ENCODE measurements at places on chromosomes 1 and 21.

DNA sequence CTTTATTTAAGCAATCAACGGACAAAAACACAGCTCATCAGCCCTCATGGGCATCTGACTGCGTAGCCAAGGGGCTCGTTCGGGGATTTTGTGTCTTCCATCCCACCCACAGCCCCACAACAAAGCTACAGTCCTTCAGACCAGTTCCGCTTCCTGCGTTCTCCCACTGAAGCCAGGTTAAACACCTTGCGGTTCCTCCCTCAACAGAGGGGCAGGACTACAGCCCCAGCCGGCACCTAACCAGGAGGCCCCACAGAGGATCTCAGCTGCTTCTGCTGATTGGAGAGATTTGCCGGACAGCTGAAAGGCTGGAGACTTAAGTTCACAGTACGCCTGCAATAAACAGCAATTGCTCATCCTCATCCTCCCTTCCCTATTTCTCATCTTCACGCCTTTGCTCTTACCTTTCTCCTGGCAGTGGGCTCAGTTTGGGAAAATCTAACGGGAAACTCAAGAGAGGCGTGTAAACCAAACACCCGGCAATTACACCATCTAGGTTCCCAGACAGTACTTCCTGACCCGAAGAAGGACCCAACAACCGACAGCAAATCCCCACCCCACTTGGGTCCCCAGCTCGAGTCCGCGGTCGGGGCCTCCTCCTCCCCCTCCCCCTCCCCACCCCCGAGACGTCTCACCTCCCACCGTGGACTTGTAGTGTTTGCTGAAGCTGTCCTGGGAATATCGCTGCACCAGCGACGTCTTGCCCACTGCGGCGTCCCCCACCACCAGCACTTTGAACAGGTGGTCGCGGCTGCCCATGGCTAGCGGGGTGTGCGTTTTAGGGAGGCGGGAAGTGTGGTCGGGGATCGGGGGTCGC is 876 bp downstream of the RAB29 start:
- DNase-seq: no peak
- peak overlapping the region; percentile 81 for H3K27ac ChIP-seq
- H3K27me3 ChIP-seq: no peaks in the 10 kb centered on the region
- no peaks in the 10 kb centered on the region for H3K4me1 ChIP-seq
- H3K4me3 ChIP-seq: peak overlapping the region; percentile 52

DNA sequence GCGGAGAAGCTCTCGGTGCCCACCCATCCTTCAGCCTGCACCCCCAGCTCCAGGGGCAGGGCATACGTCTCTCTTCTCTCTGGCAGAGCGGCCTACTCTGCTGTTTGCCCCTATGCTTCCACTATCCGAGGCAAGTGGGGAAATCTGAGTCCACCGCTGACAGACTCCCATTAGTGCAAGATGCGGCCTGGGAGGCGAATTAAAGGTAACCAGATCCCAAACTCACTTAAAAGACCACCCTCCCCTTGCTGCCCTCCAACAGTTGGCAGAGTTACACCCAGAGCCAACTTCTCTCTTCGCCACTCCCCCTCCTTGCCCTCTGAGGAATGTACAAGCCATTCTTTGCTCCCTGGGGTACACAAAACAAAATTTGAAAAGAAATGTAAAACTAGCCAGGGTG is 6.4 kb downstream of the FOXD3 start:
- no peak for DNase-seq
- peaks cover 16% of the 10 kb centered on the region for H3K4me1 ChIP-seq
- H3K27me3 ChIP-seq: peaks cover 100% of the 10 kb centered on the region
- H3K4me3 ChIP-seq: no peak overlapping the region
- H3K36me3 ChIP-seq: no peaks in the 10 kb centered on the region

DNA sequence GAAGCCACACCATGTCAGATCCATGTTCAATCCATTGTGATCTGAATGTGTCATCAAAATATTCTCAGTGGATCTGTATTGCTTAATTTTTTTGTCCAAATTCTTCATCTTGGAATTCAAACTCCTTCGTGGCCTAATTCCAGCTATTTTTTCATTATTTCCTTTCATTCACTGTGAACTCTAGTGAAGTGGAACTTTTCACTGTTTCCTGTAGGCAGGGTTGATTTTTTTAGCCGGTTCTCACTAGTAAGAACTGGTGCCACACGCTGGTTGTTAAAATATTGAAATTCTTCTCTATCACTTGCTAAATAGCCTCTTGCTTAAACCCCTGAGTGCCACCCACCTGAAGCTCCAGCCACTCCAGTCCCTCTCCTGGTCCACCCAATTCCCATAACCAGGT is 7.6 kb upstream of the S100A11 start:
- no peaks in the 10 kb centered on the region for H3K36me3 ChIP-seq
- H3K4me3 ChIP-seq: no peak overlapping the region
- no peaks in the 10 kb centered on the region for H3K27me3 ChIP-seq
- peaks cover 10% of the 10 kb centered on the region for H3K4me1 ChIP-seq

DNA sequence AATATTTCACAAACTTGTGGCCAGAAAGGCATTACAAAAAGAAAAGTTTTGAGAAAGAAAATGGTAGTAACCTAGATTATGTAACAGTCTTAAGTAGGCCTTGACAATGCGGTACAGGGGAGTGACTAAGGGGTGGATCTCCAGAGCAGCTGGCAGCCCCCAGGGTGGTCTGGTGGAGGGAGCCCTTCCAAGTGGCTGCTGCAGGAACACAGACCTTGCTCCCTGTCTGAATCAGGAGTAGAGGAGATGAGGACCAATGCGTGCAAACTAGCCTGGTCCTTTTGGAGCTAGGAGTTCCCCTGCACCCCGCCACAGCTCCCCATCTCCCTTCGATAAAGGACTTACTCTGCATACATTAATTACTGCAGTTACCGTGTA is 189.0 kb downstream of the NFIA start:
- H3K4me1 ChIP-seq: no peaks in the 10 kb centered on the region
- DNase-seq: no peak
- H3K27ac ChIP-seq: no peak overlapping the region
- no peaks in the 10 kb centered on the region for H3K27me3 ChIP-seq
- no peaks in the 10 kb centered on the region for H3K36me3 ChIP-seq

DNA sequence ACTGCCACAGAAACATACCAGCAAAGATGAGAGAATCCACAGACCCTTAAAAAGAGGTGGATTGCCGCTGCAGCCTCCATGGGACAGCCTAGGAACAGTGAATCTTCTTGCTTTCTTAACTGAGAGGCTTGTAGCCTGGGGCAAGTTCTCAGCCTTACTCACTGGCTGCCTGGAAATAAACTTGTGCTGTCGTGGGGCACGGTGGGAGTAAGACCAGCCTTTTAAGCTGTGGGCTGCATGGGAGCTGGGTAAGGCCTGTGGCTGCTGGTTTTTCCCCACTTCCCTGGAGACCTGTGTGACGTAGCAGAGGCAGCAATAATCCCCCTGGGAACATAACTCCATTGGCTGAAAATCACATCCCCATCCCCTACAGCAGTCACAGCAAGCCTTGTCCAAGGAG is 30.8 kb downstream of the CD2 start:
- H3K4me3 ChIP-seq: no peak overlapping the region
- no peaks in the 10 kb centered on the region for H3K27me3 ChIP-seq
- no peak overlapping the region for H3K27ac ChIP-seq
- no peak for DNase-seq

- H3K4me1 ChIP-seq: peaks cover 30% of the 10 kb centered on the region
- no peaks in the 10 kb centered on the region for H3K27me3 ChIP-seq
- peak within 1 kb of the TSS; percentile 60 for H3K4me3 ChIP-seq
- peak within 1 kb of the TSS; percentile 97 for H3K27ac ChIP-seq
- H3K36me3 ChIP-seq: no peaks in the 10 kb centered on the region
Measured at GRCh38 chr1:200738327-200738948, at the start of gene CAMSAP2. TSS of gene CAMSAP2 (plus strand) at chr1:200738893. CDS start at chr1:200739828, 935 bp downstream.

- H3K4me1 ChIP-seq: no peaks in the 10 kb centered on the region
- no peak for DNase-seq
- no peak overlapping the region for H3K27ac ChIP-seq
- no peaks in the 10 kb centered on the region for H3K36me3 ChIP-seq
Measured at GRCh38 chr1:38898653-38899230, 17.4 kb upstream of the GJA9 start.

GRCh38 chr1:5744911-5745799 is 247.1 kb downstream of the NPHP4 start:
- H3K27me3 ChIP-seq: peaks cover 63% of the 10 kb centered on the region
- no peak overlapping the region for H3K27ac ChIP-seq
- H3K4me3 ChIP-seq: no peak overlapping the region

GRCh38 chr1:221739677-221740025 is 2.2 kb downstream of the DUSP10 start:
- H3K4me3 ChIP-seq: no peak overlapping the region
- peaks cover 44% of the 10 kb centered on the region for H3K4me1 ChIP-seq
- H3K27ac ChIP-seq: no peak overlapping the region

GRCh38 chr1:57627612-57628011 is 203.8 kb upstream of the DAB1 start:
- no peaks in the 10 kb centered on the region for H3K4me1 ChIP-seq
- no peaks in the 10 kb centered on the region for H3K27me3 ChIP-seq
- H3K27ac ChIP-seq: no peak overlapping the region
- no peaks in the 10 kb centered on the region for H3K36me3 ChIP-seq

- no peaks in the 10 kb centered on the region for H3K4me1 ChIP-seq
- H3K27me3 ChIP-seq: peaks cover 91% of the 10 kb centered on the region
- no peak overlapping the region for H3K27ac ChIP-seq
Measured at GRCh38 chr1:202697038-202697437, 13.2 kb downstream of the SYT2 start.

DNA sequence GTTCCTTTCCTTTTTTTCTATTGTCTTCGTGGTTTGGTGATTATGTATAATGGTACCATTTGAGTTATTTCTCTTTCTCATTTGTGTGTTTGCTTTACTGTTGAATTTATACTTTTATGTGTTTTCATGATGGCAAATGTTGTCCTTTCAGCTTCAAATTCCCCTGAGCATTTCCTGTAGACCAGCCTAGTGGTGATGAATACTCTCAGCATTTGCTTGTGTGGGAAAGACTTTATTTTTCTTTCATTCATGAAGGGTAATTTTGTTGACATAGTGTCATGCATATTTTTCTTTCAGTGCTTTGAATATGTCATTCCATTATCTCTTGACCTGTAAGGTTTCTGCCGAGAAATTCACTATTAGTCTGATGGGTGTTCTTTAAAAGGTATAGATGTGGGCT is 166.6 kb upstream of the GORAB start:
- H3K27me3 ChIP-seq: no peaks in the 10 kb centered on the region
- no peaks in the 10 kb centered on the region for H3K36me3 ChIP-seq
- no peak overlapping the region for H3K27ac ChIP-seq
- DNase-seq: no peak
- no peak overlapping the region for H3K4me3 ChIP-seq

Measured in left lung (tissue), 14 donors.